Naive thymus-derived CD8-positive, alpha-beta T cell (primary cell): ENCODE measurements at places on chromosomes 5 and 9.

DNA sequence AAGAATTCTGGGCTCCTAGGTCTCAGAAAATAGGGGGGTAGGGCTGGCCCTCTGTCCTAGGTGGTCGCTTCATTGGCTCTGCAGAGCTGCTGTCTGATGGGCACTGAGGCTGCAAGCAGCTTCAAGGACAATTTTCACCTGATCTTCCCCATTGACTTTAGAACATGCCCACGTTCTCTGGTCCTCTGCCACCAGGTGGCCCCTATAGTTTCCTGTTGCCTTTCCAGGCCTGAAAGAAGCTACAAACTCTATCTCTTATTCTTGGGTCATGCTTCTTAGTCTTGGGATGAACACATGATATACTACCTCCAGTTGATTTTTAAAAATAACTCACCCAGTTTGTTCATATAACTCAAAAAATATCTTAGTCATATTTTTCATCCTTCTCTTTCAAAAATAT lies 26.3 kb downstream of the SPZ1 start:
- peak; percentile 11 for DNase-seq

- DNase-seq, result no peak
Measured at GRCh38 chr9:135692410-135692809, 6.9 kb downstream of the SOHLH1 start.

DNA sequence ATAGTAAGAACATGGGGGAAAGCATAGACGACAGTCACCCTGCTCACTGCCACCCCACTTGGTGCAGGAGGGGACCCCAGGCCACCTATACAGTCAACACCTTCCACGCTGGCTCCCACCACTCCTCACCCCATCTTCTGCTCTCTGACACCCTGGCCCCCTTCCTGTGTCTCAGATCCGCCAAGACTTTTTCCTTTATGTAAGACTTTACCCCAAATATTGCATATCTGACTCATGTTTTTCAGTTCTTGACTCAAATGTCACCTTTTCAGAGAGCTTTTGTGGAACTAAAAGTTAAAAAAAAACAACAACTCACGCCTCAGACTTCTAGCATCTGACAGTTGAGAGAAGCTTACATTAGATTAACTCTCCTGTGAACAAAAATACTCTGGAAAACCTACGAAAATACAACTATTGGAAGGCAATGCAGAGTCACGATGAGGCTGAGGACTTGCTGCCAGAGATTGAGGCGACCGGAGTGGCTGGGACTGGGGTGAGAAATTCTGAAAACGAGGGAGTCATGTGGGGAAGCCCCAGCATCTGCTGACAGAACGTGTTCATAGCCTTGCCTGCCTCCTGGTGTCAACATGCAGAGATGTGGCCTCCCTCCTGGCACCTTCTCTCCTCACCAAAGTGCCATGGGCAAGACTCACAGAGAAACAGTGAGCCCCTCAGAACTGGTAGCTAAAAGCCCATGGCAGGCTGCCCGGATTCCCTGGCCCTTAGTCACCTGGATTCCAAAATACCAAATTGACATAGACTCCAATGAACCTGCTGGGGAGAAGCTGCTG lies 22.4 kb upstream of the FCN2 start:
- no peak for DNase-seq

GRCh38 chr5:20370061-20370460 lies 382.1 kb upstream of the CDH18 start:
- no peak for DNase-seq

- DNase-seq, result no peak
Measured at GRCh38 chr9:133533857-133534256, 647 bp upstream of the ADAMTSL2 start.

GRCh38 chr9:98873951-98874371 lies 66.5 kb downstream of the GALNT12 start:
- DNase-seq, result no peak

- DNase-seq, result no peak
Measured at GRCh38 chr5:134103998-134104654, 10.4 kb upstream of the TCF7 start.

- DNase-seq, result no peak
Measured at GRCh38 chr5:141186897-141187512, at the start of gene PCDHB9. PCDHB9 (plus strand) TSS chr5:141187161; CDS start chr5:141187319, 158 bp downstream.

GRCh38 chr9:22241611-22242010 lies 205.0 kb upstream of the DMRTA1 start:
- DNase-seq, result no peak

- DNase-seq, result no peak
Measured at GRCh38 chr9:1722404-1722803, 292.7 kb upstream of the SMARCA2 start.

DNA sequence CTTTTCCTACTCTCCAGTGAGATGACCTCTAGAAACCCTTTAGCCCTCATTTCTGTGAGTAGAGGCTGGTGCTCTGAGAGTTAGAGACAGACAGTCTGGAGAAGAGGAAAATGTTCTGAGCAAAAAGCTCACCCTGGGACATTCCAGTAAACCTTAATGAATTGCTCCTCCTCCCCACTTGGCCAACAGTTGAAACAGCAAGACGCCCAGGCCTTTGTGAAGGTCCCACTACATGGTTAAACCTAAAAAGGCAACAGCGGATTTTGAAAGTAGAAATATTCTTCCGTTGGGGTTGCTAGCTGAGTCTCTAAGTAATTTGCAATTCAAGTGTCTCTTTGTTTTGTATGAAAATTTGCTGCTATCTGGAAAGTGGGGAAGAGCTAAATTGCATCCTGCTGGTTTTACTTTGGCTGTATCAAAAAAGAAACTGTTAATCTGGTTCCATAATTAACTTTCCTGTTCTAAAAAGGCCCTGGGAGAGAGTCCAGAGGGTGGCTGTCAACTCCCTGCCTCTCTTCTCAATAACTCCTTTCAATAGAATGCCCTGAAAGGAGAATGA lies 63.8 kb downstream of the ATP10B start:
- no peak for DNase-seq

- DNase-seq, result no peak
Measured at GRCh38 chr9:136044207-136044970, 50.7 kb downstream of the NACC2 start.

DNA sequence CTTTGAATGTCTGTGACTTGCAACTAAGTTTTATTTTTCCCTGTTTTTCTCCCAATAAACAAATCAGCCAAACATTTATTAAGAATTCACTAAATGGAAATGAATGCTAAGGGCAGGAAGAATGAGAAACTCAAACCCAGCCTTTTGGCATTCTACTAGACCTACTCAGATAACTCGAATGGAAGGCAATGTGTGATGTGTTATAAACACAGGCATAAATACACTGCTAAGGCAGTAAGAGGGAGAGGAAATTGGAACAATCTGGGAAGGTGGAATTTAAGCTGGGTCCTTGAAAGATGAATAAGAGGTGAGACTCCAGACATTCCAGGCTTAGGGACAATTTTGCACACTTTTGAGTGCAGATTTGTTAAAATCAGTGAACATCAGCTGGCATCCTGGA lies 34.7 kb downstream of the MARCHF3 start:
- DNase-seq, result no peak

GRCh38 chr5:139404484-139404840 lies 573 bp upstream of the SPATA24 start:
- no peak for DNase-seq

DNA sequence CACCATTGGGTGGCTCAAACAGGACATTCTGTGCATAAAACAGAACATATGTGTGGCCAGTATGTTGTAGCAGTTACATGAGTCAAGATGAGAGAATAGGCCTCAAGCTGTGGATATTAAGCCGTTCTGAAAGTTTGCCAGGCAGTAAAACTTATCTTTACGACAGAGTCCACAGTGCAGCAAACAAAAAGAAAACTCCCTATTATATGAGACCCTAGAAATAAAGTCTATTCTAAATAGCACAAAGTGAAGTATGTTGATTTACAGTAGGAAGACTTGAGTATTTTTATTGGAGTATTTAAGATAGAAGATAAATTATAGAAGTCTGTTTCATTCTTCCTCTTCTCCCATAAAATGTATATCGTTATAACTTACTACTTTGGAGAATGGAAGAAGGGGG lies 271.5 kb downstream of the ADGRV1 start:
- DNase-seq, result no peak

- DNase-seq, result no peak
Measured at GRCh38 chr5:24365406-24365805, 279.4 kb downstream of the CDH10 start.

DNA sequence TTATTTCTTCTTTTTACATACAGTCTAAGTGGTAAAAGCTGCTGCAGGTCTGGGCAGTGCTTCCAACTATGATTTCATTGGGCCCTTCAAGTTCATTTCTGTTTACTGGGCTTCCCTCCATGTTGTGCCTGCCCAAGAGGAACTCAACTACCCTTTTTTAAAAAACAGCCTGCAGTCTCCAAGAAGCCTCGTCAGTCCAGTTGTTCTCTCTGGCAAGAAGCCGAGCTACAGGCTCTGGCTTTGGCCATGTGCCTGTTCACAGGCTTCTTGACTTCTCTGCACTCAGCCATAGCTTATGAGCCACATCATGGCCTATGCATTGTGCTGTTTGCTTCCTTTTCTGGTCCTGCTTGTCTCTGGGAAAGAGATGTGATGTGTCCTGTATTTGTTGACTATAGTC lies 119.7 kb upstream of the PJA2 start:
- no peak for DNase-seq

DNA sequence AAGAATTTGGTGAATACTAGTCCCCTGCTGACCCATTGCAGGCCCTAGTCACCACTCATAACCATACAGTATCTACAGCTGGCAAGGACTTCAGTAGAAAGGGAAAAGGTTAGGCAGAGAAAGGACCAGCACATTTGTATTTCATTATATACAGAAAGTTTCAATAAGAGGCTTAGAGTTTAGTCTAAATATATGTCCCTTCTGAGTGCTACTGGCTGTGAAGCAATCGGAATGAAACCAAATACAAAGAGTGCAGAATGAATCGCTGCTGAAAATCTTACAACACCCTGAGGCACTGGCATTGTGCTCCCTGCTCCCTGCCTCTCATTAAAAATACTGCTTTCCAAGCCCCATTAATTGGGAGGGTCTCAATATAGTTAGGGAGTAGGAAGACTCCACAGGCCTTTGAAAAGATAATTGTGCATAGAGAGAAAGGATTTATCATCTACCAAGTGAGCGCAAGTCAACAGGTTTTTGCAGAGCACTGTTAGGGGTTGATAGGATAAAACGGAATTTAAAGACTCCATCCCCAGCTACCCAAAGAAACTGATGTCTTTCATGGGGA lies 110.8 kb downstream of the SLC1A3 start:
- no peak for DNase-seq

DNA sequence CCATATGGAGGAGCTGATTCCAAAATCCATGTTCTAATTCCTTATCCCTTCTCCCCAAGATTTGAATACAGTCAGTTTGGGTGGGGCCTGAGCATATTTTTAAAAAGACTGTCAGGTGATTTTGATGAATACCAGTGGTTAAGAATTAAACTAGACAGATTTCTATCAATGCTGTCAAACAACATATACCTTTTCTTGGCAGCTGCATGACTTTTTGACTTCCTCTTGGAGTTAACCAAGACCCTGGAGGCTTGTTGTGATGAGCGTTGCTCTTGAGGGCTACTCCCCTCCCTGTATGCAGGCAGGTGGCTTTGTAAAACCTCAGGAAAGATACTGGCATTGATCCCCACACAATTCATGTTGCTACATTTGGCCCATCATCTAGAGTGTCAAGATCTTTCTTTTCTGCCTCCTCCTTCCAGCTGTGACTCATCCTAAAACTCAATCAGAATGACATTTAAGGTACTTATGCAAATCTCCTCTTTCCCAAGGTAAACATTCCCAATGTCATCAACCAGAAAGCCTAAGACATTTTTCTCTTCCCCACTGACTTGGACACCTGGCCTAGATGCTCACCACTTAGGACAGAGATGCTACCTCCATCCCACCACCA lies 61.7 kb downstream of the PPP2R2B start:
- no peak for DNase-seq

DNA sequence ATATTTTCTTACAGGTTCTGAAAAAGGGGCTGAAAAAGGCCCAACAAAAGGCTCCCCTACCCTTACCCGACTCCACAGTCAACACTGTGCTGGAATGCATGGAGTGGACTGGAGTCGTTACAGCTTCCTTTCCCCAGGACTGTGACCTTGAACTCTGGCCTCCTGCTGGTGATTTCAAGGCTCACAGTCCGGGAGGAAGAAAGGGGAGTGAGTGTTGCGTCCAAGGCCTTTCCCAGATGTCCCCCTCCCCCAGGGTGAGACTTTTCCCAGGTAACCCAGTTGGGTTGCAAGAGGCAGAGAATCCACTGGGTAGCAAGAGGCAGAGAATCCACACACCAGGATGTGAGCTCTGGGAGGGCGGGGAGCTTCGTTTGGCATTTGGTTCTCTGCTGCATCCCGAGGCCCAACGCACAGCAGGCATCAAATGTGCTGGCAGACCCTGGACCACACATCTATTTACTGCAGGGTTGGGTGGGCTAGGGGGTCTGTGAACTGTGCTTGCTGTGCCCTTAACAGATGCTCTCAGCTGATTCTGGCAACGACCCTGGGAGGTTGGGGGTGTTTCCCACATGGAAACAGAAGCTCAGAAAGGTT lies 37.5 kb downstream of the FABP6 start:
- DNase-seq, result no peak

- no peak for DNase-seq
Measured at GRCh38 chr5:172540099-172540870, 86.0 kb upstream of the SH3PXD2B start.

DNA sequence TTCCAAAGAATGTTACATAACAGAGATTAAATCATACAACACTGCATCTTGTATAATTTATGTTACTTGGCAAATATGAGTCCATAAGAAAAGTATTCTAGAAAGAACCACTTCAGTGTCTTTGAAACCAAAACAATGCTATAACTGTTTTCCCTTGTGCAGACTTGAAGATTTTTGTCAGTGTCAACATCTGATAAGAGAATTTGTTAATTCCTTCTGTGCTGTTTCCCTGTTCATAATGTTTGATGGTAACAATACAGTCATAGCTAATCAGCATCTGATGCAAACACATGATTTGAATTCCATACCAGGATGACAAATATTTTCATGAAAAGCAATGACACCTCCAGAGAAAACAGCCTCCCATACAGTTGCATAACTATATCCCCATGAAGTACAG lies 306.8 kb downstream of the SEMA5A start:
- DNase-seq, result no peak

DNA sequence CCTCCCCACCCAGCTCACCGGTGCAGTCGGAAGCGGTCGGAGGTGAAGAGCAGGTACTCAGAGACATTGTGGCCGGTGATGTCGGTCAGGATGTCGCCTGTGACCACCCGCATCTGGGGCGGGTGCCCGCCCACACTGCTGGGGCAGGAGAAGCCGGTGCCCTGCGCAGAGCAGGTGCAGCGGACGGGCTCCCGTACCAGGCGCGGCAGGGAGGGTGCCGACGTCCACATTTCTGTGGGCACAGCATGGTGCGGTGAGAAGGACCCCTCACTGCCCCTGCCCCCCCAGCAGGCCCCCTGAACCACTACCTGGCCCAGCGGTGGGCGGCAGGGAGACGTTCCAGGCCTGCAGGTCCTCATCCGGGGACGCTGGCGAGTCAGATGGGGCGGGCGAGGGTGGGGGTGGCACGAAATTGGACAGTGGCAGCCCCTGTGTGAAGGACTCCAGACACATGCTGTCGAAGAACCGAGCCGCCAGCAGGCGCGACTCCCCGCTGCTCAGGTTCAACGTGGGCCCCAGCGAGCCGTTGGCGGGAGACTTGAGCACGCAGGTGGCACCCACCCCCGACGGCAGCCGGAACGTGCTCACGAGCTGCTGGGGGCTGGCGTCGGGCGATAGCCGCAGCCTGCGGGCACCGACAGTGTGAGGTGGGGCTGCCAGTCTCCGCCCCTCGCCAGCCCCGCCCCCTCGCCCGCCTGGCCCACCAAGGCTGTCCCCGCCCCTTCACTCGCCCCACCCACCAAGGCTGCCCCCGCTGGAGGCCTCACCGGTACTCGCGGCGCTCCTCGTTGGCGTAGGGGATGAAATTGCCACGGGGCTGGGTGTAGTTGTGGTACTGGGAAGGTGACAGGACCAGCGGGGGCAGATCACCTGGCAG lies 15.1 kb downstream of the ABCA2 start:
- no peak for DNase-seq
